ENCODE measurements at places on chromosomes 12 and 14.

DNA sequence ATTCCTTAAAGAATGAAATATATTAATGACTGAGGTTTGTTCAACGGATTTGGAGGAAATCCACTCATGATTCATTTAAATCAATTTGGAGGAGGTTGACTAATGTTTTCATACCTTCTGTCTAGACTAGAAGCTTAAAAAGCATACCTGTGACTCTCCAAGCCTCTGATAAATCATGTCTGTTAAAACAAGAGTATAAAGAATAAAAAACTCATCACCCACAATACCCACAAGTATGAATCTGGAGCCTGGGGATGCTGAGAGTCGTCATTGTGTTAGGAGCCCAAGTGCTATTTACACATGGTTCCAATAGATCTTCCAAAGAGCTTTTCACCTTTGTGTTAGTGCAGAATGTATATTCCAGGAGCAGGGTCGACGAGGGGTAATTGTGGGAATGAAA lies 86.8 kb upstream of the ADAMTS20 start:
- DNase-seq = no peak

GRCh38 chr12:111093428-111094142 lies 173.2 kb upstream of the MYL2 start:
- no peak for DNase-seq

GRCh38 chr12:94855853-94856252 lies 147.6 kb downstream of the NDUFA12 start:
- no peak for DNase-seq

DNA sequence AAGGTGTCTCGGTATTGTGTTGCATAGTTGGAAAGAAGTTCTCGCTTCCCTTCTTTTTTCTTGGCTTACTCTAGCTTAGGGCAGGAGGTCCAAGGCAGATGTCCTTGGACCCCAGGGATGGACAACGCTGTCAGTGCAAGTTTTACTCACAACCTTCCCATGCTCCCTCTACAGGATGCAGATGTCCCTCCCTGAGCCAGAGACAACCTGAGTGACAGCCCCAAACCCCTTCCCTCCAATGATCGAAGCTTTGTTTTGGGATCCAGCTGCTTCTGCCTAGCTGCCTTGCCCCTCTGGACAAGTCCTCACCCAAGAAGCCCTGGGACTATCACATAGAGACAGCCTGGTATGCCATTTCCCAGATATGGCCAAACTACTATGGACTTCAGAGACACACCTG lies 112.0 kb upstream of the RAP1B start:
- DNase-seq = no peak

GRCh38 chr12:55724226-55724939 lies 4.2 kb downstream of the RDH5 start:
- peak; percentile 52 for DNase-seq

- DNase-seq = no peak
Observed at GRCh38 chr14:52977798-52978197, 26.9 kb upstream of the FERMT2 start.

- no peak for DNase-seq
Observed at GRCh38 chr12:10571141-10571540, 42.3 kb downstream of the MAGOHB start.

GRCh38 chr12:117130801-117131200 lies 31.6 kb upstream of the TESC start:
- no peak for DNase-seq

GRCh38 chr12:120278137-120279069 lies 12.9 kb upstream of the PXN start:
- DNase-seq = no peak

DNA sequence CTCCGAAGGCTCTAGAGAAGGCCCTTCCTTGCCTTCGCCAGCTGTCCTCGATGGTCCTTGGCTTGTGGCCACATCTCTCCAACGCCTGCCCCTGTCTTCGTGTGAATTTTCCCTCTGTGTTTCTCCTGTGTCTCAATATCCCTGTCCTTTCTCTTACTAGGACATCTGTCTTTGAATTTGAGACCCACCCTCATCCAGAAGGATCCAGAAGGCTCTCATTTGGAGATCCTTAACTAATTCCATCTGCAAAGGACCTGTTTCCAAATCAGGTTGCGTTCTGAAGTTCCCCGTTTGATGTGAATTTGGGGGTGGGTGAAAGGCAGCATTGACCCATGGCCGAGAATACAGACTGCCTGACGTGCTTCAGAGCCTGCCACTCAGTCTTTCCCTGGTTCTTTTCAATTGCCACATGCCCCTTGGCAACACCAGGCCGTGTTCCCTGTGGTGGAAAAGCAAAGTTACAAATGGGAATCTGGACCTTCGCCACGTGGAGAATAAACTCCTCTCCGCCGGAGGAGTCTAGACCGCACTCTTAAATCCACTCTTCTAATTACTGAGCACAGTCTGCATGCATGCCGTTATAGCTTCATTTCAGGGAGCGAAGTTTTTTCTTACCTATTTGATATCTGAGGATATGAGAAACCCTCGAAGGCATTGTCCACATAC lies 158.8 kb downstream of the TMEM132C start:
- no peak for DNase-seq

DNA sequence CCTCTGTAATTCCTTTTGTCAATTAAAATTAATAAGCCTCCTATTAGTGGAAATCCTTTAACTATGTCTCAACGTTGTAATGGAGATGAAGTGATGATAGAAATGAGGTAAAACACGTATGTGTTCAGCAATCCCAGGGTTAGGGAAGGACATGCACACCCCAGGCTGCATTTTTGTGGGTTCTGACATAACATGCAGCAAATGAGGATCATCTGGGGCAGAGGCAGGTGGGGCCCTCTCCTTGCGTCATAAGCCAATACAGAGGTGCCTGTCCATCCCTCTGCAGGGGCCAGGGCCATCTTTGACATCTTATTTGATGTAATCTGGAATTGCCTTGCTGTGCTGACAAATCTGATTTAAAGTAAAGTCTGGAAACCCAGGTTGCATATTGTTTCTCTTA lies 73.2 kb downstream of the MYRFL start:
- no peak for DNase-seq

DNA sequence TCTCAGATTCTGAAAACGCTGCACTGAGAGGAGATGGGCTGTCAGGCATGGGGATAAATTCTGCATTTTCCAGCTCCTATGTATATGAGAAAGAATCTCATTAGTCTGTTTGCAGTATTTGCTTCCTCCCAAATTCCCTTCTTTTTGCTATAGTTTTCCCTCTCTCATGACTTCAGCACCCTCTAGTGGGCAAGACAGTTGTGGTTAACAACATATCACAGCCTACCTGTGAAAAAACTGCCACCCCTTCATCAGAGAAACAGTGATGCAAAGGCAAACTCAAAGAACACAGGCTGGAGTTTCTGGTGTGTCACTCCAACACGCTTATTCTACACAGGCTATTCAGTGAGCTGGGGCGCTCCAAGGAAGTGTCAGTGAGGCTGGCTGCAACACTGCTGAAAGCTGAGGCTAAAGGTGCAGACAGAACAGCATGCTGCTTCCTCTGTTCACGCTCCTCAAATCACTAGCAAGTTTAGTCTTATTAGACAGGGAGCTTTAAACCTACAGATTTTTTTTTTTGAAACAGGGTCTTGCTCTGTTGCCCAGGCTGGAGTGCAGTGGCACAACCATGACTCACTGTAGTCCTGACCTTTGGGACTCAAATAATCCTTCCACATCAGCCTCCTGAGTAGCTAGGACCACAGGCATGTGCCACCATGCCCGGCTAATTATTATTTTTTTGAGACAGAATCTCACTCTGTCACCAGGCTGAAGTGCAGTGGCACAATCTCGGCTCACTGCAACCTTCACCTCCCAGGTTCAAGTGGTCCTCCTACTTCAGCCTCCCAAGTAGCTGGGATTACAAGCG lies 19.3 kb downstream of the ZC2HC1C start:
- DNase-seq = no peak

- DNase-seq = no peak
Observed at GRCh38 chr12:52122904-52123303, 43.4 kb downstream of the SMIM41 start.

DNA sequence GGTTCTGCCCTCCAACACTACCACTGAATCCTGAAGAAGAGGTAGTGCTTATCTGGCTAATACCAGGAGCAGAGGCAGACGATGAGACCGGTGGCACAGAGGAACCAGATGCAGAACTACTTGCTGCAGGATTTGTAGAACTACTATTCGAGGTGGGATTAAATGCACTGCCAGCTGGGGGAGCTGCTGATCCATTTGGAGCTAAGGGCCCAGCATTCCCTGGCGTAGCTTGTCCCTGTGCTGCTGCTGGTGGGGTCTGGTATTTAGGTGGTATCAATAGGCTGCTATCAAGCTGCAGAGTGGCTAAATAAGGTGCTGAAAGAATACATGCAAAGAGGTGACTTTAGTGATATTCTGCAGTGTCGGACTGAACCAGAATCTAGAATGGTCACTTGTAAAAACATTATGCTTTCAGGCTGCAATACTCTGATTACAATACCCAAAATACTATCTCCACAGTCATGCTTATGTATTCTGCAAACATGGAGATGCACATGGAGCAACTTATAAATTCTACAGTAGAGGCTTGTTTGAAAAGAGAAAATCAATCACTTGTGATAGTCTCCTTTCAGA lies 294.2 kb downstream of the MED13L start:
- no peak for DNase-seq

GRCh38 chr12:45880533-45880932 lies 109.8 kb downstream of the SCAF11 start:
- DNase-seq = no peak

GRCh38 chr12:53572134-53572758 lies 53.9 kb downstream of the ATF7 start:
- DNase-seq = no peak

- no peak for DNase-seq
Observed at GRCh38 chr12:125003021-125003420, 9.6 kb downstream of the BRI3BP start.

DNA sequence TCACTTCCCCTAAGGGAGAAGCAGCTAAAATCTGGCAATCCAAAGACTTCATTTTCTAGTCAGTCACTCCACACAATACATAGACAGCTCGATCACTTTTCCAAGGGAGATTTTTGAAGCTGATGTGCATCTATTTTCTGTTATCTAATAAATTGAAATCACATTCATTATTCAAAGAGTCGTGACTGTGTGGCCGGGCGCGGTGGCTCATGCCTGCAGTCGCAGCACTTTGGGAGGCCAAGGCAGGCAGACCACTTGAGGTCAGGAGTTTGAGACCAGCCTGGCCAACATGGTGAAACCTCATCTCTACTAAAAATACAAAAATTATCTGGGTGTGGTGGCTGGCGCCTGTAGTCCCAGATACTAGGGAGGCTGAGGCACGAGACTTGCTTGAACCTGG lies 27.1 kb upstream of the PTGR2 start:
- DNase-seq = no peak

- no peak for DNase-seq
Observed at GRCh38 chr14:59831121-59831730, 39.4 kb downstream of the RTN1 start.

DNA sequence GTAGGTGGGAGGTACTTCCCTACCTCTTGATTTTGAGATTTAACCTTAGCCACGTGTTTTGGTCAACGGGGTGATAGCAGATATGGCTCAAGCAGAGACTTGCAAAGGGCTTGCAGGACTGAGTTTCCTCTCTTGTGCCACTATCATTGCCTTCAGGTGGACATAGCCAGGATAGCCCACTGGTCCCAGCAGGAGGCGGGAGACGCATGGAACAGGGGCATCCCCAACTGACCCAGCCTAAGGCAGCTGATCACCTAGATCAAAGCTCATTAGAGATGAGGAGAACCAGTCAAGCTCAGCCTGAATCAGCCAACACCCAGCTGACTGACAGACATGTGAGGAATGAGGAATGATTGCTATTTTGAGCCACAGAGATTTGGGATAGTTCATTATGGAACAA lies 49.6 kb downstream of the CALM1 start:
- no peak for DNase-seq

DNA sequence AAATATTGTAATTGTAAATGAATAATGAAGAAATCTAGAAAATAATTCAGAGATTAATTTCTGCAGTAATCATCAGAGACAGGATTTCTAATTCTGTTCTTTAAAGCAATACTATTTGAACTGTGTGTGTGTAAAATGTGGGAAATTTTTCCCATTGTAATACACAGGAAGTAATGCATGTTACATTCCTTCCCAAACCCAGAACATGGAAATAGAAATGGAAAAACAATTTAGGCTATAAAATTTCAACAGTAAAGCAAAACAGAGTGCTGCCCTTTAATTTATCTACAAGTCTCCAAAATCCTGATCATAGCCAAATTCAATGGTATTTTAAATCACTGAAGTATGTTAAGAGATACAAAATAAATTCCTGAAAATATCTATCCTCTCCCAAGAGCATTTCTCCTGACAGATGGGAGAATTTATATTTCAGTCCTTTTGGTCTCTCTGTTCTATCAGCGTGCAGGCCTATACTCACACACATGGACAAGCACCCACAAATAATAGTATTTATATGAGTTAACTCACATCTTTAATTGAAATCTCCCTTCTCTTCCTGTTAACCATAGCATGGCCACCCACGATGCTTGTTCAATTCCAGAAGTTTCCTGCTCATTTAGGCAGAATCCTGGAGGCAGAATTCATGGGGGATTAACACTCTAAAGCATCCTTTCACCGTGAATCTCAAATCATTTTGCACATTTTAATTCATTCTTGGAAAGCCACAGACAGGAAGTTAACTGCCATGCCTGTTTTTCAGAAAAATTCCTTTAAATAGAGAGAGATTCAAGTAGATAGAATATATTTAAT lies 1465.4 kb upstream of the FLRT2 start:
- DNase-seq = no peak

DNA sequence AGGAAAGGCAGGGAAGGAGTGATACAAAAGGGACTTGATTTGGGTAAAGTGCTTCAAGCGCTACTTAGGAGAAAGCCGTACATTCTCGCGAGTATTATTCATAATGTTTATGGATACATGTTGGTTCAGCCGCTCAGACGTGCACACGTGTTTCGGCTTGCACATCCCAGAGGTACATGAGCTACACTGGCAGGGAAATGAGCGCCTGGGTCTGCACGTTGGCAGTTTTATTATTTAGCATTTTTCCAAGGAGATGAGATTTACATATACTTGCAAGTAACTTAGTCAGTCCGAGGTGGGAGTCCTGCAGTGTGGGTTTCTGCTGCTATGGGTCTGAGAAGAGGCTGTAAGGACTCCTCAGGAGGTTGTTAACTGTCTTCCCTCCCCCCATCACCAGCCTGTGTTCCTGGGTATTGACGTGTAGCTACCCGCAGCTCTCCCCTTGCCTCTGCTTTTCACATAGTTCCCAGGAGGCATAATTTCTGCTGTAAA lies 1.5 kb downstream of the PRKCH start:
- DNase-seq = no peak

- DNase-seq = no peak
Observed at GRCh38 chr12:58651850-58652249, 268.5 kb downstream of the LRIG3 start.

DNA sequence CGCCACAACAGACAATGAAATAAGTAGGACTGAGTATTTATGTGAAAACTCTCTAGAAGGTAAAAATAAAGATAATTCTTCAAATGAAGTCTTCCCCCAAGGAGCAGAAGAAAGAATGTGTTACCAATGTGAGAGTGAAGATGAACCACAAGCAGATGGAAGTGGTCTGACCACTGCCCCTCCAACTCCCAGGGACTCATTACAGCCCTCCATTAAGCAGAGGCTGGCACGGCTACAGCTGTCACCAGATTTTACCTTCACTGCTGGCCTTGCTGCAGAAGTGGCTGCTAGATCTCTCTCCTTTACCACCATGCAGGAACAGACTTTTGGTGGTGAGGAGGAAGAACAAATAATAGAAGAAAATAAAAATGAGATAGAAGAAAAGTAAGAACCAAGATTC lies 82.7 kb downstream of the VEZT start:
- no peak for DNase-seq

GRCh38 chr14:90533591-90534021 lies 136.8 kb downstream of the CALM1 start:
- no peak for DNase-seq

- no peak for DNase-seq
Observed at GRCh38 chr12:4607056-4607455, 41.8 kb downstream of the AKAP3 start.

Data from activated CD4-positive, alpha-beta T cell treated with anti-CD3 and anti-CD28 coated beads for 24 hours (primary cell).